ENCODE measurements at places on chromosomes 5 and 9.

DNA sequence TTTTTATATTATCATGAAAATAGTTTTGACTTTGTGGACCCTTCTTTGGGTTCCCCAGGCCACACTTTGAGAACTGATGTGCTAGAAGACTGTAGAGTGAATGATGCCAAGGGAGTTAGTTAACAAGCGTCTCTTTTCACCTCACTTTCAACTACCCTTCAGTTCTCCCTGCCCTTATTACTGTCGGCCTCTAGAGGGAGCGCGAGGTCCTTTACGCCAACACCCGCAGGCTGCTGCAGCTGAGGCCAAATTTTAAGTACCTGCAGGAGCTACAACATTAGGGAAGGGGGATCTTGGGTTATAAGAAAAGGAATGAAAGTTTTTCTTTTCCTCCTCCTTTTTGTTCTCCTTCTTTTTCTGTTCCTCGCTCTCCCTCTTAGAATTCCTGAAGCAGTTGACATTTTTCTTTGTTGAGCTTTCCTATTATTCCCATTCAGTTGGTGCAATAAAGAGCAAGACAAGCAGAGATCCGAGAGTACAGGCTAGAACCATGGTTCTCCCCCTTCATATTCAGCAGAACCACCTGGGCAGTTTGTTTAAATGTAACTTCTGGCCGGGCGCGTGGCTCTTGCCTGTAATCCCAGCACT is 84.0 kb downstream of the ZFAND5 start:
- peak; percentile 75 for DNase-seq

DNA sequence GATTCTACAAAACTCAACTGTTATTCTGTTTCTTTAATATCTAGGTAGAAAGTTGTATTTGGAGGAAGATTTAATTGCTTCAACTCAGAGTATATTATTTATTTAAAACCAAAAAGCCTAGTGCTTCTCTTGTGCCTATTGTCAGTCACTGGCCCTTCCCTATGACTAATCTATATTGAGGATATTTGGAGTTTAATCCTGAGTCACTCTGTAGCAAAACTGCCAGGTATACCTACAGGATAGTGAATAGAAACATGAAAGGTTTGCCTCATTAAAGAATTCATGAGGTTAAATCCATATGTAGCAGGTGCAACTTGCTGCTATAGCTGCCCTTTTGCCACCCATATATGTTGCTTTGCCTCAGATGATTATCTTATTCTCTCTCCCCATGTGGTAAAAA is 15.1 kb downstream of the PLK2 start:
- DNase-seq = no peak

DNA sequence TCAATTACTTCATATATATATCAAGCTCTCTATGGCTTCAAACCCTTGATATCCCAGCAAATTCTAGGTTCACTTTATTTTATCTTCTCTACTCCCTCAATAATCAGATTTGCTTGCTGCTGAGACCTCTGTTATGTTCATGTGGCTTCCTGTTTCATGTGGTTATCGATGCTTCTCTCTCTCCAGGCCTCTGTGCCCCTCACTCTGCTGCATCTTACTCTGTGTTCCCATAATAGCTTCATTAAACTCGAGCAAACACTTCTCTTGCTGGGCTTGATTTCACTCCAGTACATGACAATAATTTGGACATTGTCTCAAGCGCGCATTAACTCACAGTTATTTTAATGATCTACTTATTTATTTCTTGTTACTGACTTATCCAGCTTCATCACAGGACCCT is 798.8 kb downstream of the CDH9 start:
- no peak for DNase-seq

GRCh38 chr9:98121058-98121457 is 2.0 kb upstream of the TRIM14 start:
- no peak for DNase-seq

DNA sequence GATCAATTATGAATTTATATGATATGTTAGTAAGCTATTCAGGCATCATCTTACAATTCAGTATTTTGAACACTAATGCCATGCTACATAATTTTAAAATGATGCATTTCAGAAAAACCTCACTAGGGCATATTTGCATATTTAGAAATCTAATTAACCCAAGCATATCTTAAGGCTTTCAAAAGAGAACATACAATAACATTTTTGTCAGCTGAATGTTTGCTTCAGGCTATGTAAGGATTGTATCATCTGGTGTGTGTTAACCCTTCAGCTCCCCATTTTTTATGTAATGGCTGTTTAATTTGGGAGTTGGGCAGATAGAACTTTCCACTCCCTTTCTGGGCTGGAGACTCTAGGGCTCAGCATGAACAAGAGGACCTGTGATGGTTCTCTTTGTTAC is 299.1 kb upstream of the EFNA5 start:
- no peak for DNase-seq

- no peak for DNase-seq
Observed at GRCh38 chr9:8364026-8364752, 564.6 kb upstream of the DMAC1 start.

DNA sequence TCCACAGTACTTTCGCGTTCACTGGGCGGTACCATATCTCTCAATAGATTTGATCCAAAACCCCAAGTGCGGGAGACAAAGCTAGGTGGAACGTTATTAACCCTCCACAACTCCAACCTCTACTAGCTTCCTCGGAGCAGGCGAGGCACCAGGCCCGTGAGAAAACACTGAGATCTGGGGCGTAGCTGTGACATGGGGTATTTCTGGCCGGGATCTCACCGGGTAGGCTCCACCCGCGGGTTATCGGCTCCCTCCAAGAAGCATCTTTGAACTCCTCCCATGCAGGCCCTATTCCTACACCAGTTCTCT is 350 bp upstream of the SLC25A46 start:
- DNase-seq = no peak

GRCh38 chr5:151523335-151523734 is 67.8 kb downstream of the FAT2 start:
- peak; percentile 34 for DNase-seq

- DNase-seq = no peak
Observed at GRCh38 chr5:15615859-15616258, 115.9 kb downstream of the FBXL7 start.

DNA sequence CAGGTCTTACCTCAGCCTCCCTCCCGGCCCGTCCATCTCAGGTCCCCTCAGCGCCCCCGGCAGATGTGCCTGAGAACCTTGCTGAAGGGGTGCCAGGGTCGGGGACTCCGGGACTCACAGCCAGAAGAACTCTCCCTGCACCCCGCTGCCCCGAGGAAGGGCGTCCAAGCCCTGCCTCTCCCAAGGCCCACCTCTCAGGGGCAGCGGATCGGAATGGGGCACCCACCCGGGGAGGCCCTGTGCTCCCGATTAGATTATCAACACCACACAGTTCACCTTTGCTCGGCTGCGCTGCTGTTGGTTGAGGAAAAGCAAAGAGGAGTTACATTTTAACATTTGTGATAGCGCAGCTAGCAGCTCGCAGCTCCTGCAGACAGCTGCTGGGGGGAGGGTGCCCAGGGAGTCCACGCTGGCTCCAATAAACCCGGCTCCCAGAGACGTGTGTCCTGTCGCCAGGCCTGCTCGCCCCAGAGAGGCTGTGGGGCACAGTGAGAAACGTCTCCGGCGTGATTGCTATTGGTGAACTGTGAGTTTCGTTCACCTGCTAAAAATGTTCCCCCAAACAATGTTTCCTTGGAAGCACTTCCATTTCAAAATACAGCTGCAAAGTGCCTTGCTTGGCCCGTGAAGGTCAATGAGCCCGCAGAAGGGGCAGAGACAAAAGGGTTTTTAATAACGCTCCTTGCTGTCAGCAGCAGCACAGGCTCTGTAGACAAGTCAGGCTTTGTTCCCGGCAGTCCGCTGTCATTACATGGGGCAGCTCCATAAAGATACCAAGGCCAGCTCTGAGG is 18.6 kb upstream of the SLC6A19 start:
- no peak for DNase-seq

- no peak for DNase-seq
Observed at GRCh38 chr9:4086119-4087090, 213.5 kb downstream of the GLIS3 start.

DNA sequence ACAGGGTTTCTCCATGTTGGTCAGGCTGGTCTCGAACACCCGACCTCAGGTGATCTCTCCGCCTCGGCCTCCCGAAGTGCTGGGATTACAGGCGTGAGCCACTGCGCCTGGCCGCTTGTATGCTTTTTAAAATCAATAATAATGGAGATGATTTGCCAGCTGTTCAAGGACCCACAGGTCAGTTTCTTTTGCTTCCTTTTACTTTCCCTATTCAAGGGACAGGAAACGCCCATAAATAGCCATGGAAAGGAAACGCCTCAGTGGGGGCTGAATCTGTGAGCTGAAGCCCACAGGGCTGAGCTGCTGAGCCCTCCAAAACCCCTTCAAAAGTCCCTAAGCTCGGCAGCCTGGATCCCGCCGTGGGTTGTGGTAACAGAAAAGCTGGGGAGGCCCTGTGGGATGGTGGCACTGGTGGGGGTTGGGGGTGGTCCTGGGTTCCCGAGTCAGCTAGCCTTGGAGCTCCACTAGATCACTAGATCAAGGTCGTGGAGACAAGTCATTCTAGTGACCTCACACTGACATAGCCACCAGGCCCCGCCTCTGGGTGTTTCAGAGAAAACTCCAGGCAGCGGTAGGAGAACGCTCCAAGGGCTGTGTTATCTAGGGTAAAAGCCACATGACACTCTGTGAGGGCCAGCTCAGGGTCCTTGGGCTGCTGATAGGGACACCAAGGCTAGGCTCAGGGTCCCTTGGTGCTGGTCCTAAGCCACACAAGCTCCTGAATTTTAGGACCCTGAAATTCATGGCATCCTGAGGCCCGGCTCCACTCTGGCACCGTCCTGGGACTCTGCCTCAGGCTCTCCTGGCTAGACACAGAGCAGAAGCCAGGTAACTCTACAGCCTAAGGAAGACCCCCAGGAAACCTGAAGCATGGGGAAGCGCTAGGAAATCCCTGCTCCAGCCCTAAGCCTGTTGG is 18.0 kb upstream of the DUSP1 start:
- DNase-seq = no peak

DNA sequence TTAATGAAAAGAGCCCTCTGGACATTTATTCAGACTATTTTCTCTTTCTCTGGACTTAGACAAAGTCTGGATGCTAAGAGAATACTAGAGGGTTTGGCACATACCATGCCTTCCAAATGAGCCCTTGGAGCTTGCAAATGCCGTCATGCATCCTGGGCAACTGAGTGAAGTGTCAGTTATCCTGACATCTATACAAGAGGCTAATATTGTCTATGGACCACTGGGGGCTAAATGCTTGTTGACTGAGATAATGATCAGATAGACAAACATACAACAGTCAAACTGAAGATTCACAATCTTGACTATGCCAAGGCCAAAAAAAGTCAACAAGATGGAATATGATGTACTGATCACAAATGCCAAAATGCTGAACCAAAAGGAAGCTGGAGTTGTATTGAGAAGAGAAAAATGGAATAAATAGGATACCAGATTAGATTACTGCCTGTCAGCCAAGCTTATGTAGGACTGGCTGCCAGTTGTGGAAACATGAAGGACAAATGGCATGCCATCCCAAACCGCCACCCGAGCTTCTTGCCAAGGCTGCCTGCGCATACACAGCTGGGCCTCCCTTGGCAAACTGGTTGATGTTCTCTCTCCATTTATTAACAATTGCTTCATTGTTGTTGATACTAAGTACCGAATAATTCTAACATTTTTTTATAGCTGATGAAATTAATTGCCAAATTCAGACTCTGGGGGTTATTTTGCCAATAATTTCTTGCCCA is 240.1 kb upstream of the GRAMD2B start:
- DNase-seq = no peak

- peak; percentile 48 for DNase-seq
Observed at GRCh38 chr5:138180183-138180782, 1.4 kb downstream of the KIF20A start.

DNA sequence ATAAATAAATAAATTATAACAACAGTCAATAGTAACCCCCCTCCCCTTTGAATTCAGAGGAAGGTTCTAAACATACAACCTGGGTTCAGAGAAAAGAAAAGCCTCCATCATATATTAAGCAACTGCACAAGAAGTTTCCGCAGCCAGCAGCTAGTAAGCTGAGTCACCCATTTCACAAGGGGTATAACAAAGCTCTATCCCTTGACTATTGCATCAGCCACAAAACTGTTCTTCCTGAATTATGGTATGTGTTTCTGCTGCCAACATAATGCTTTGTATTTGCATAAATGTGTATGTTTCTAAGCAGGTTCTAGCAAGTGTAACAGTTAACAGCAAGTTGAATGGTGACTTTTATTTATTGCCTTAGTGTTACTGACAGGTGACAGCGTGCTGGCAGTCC is 6.8 kb upstream of the CEP120 start:
- DNase-seq = no peak

DNA sequence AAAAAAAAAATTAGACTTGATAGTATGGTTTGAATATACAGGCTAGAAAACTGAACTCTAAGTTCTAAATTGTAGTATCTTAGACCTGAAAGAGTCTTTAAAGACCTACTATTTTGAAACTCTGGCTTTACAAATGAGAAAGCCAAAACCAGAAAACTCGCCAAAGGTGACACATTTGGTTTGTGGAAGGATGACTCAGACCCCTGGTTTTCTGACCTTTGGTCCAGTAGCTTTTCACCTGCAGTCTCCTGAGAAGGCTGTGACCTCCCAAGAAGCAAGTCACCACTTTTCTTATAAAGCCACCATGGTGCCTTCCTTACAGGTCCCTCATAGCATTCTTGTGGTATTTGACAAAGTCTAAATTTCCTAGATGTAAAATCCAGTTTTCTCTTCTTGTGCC is 102.1 kb upstream of the CEP78 start:
- DNase-seq = peak; percentile 13

- no peak for DNase-seq
Observed at GRCh38 chr5:147558826-147559225, 49.0 kb upstream of the DPYSL3 start.

GRCh38 chr5:31860726-31861433 is 221.9 kb downstream of the PDZD2 start:
- no peak for DNase-seq

- no peak for DNase-seq
Observed at GRCh38 chr5:5278815-5279381, 138.8 kb downstream of the ADAMTS16 start.

- DNase-seq = no peak
Observed at GRCh38 chr5:93794954-93795353, 53.6 kb upstream of the POU5F2 start.

DNA sequence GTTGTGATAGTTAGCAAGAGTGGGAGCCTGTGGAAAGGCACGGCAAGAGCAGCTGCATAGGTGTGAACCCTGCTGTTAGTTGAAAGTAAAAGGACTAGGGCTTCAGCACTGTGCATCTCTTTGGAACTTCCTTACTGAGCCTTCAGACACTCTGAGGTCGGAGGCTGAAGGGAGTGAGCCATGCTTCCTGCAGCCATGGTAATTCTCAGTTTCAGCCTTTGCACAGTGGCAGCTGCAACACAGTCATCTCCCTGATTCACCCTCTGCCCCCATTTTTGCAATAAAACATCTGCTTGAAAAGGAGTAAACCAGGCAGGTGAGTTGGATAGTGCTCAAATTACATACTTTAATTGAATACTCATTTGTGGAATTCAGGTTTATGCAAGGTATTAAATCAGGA is 6.5 kb upstream of the TLE4 start:
- no peak for DNase-seq

DNA sequence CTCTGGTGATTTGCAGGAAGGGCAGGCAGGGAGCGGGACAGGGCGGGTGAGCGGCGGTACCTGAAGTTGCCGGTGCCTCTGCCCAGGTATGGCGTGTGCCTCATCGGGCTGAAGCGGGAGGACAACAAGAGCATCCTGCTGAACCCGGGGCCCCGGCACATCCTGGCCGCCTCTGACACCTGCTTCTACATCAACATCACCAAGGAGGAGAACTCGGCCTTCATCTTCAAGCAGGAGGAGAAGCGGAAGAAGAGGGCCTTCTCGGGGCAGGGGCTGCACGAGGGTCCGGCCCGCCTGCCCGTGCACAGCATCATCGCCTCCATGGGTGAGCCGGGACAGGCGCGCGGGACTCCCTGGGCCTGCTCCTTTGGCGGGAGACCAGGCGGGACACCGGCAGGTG is 68.8 kb downstream of the KCNT1 start:
- DNase-seq = no peak
